Activated CD4-positive, alpha-beta T cell treated with anti-CD3 and anti-CD28 coated beads for 48 hours (primary cell): ENCODE measurements at places on chromosomes 3 and 15.

GRCh38 chr3:23192816-23193215 lies 10.3 kb upstream of the UBE2E2 start:
- no peak for DNase-seq

DNA sequence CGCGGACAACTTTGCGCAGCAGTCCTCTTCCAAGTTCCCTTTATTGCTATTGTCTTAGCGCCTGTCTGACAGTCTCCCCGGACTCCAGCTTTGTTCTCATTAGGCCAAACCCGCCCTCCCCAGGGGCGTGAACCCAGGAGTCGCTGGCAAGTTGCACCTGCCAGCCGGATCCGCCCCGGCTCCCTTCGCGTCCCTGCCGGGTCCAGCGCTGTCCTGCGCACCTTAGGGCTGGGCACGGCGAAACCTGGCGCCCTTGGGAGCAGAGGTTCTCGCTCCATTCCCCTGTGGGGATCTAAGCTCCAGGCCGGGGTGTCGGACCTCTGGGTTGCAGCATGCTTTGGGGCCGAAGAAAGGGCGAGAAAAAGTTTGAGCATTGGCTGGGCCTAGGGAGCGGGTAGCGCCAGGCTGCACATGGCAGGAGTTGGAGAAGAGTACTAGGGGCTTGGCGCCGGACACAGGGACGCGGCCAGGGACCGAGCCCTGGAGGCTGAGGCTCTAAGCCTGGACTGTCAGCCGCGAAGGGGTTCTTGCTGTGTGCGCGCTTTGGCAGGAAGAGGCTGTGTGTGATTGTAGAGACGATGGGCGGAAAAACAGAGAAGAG lies 335.1 kb upstream of the THRB start:
- no peak for DNase-seq

DNA sequence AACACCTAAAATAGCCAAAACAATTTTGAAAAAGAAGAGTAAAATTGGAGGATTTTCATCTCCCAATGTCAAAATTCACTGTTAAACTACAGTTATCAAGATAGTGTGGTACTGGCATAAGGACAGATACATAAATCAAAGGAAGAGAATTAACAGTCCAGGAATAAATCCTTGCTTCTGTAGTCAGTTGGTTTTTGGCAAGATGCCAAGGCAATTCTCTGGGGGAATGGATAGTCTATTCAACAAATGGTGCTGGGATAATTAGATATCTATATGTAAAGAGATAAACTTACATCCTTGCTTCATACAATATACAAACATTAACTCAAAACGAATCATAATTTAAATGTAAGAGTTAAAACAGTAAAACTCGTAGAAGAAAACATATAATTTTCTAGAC lies 57.9 kb upstream of the SELENOK start:
- DNase-seq = no peak

GRCh38 chr3:17749705-17750293 lies 7.4 kb upstream of the TBC1D5 start:
- no peak for DNase-seq

GRCh38 chr3:57069503-57069902 lies 9.0 kb downstream of the SPATA12 start:
- no peak for DNase-seq
